Central memory CD4-positive, alpha-beta T cell (primary cell): ENCODE measurements at places on chromosomes 2 and 18.

DNA sequence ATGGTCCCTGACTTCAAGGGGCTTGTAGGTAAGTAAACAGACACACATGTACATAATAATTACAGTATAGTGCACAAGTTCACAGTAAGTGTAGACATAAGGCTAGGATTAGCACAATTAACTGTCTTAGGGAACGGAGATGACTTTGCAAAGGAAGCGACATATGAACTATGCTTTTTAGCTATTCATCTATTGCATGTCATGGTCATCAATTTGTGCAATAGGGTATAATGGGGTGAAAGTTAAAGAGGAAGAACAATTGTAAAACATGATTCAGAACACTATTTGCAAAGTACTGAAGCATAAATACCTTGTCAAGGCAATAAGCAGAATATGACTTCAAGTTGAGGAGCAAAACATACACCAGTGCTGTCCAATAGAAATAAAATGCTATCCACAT is 112.3 kb upstream of the SLC8A1 start:
- DNase-seq: no peak

- peak; percentile 20 for DNase-seq
These were observed 397.7 kb upstream of the HNRNPA3 start for GRCh38 chr2:176814740-176815367.

DNA sequence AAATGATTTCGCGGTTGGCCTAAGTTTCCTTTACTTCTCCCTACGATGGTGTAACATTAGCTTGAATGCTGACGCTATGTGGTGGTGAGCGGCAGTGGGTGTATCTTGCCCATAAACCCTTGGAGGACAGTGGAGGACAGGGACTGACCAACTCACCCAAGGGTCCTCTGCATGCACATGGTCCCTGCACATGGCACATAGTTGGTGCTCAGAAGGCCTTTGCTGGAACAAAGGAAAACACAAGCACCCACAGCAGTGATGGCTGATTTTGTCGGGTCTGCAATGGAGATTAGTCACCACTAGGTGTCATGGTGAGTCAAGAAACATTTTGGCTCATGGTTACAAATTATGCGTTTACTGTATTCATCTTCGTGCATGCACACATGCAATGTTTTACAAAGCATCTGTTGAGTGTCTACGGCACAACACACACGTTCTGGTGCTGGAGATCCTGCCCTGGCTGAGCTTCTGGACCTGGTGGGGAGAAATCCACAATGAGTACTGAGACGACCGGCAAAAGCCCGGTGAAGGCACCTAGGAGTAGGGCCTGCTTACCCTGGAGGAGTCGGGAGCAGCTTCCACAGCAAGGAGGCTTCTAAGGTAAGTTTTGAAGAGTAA is 44.0 kb downstream of the PDCL3 start:
- DNase-seq: peak; percentile 26

- DNase-seq: no peak
These were observed 128.5 kb downstream of the EPHA4 start for GRCh38 chr2:221443645-221444044.

GRCh38 chr2:201806442-201807170 is at the start of gene CDK15:
Gene CDK15, plus strand, starts transcription at chr2:201806537. Its CDS starts 128 bp downstream, at chr2:201806665.
- DNase-seq: no peak

- DNase-seq: no peak
These were observed 28.1 kb upstream of the EML6 start for GRCh38 chr2:54695378-54695777.

DNA sequence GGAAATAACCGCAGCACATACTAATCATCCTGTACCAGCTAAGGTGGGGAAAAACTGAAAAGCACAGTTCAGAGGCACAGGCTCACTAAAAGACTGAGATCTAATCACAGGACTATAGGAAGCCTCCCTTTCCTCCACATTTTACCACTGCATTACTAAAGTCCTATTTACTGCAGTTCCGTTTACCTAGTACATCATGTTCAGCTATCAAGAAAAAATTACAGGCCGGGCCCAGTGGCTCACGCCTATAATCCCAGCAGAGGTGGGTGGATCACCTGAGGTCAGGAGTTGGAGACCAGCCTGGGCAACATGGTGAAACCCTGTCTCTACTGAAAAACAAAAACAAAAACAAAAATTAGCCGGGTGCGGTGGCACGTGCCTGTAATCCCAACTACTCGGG is 11.0 kb upstream of the NBEAL1 start:
- no peak for DNase-seq

DNA sequence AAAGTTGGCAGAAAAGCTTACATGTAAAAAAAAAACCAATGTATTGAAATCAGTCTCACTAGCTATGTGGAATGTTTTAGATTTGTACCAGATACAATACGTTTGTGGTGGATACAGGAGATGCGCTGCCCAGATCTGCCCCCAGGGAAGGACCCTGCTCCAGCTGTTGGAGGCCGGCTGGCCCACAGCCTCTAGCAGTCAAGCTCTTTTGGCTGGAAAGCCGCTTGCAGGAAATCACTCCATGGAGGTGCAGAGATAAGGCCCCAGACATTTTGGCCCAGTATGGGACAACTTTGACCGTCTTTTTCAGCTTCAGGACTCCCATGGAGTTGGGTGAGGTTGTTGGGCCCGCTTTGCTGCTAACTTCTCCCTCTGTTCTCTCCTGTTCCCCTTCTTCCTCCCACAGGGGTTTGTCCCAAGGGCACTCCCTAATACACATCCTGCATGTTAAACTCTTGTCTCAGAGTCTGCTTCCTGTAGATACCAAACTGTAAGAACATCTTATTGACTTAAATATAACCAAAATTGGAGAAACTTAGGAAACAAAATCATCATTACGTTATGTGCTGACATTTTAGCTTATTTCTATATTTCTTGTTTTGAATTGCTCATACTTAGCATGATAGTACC is 1.7 kb upstream of the QPCT start:
- DNase-seq: no peak

GRCh38 chr2:15925819-15926218 is 14.5 kb upstream of the MYCN start:
- no peak for DNase-seq

- peak; percentile 40 for DNase-seq
These were observed 2.6 kb downstream of the PMAIP1 start for GRCh38 chr18:59902131-59902992.

DNA sequence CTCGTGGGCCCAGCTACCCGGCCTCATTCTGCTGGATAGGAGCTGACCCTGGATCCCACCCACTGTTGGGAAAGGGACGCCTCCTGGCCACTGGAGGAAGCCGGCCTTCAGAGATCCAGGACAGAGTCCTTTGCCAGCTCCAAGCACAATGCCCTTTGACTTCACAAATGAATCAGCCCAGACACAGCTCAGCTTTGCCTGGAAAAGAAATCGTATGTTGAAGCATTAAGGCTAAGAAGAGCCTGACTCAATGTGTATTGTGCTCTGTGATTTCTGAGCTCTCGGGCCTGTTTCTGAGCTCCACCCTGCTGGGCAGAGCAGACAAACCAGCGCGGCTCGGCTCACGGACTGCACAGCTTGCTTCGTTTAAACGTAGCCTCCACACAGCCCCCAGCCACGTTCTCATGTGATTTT is 162.9 kb upstream of the APCDD1 start:
- no peak for DNase-seq

GRCh38 chr18:36328916-36329315 is 31.4 kb downstream of the FHOD3 start:
- DNase-seq: no peak

GRCh38 chr18:9135912-9136314 is 668 bp upstream of the ANKRD12 start:
- no peak for DNase-seq

DNA sequence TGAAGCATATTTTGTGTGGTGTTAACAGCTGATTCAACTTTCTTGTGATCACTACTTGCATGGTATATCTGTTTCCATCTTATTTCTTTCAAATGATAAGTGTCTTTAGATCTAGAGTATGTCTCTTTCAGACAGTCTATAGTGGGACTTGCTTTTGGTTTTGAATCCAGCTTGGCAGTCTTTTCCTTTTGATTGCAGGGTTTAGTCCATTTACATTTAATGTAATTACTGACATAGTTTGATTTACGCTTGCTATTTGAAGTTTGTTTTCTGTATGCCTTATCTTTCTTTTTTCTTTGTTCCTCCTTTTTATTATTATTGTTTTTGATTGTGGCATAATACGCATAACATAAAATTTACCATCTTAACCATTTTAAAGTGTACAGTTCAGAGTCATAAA is 9.2 kb upstream of the RALBP1 start:
- no peak for DNase-seq

DNA sequence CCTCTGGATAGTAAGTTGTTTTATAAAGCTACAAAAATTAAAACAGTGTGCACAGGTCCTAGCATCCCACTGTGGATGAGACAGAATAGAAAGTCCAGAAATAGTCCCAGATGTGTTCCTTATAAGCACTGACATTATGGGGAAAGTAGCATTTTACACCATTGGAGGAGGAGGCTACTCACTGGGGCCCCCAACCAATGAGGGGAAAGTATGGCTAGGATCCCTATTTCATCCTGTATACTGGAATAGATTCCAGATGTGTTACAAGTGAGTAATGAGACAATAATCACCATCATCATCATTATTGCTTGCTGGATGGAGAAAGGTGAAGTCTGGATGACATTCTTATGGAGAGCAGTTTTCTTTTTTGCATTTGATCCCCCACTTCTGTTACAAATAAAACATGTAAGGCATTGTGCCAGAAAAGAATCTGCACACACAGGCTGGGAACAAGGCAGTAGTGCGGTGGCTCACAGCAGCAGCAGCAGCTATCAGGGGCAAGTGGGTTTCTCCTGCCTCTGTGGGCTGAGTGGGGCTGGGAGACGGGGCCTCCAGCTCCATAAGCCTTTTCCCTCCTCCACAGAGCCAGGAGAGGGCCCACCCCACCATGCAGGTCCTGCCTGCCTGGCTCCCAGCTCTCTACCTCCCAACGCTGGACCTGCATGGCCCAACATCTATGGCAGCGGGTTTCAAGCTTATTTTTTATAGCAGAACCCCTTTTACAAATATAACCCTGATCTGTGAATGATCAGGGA is 5.0 kb downstream of the ARID5A start:
- DNase-seq: no peak

GRCh38 chr2:12282780-12283695 is 433.7 kb upstream of the TRIB2 start:
- DNase-seq: no peak
